ENCODE measurements at places on chromosomes 5 and 9.

DNA sequence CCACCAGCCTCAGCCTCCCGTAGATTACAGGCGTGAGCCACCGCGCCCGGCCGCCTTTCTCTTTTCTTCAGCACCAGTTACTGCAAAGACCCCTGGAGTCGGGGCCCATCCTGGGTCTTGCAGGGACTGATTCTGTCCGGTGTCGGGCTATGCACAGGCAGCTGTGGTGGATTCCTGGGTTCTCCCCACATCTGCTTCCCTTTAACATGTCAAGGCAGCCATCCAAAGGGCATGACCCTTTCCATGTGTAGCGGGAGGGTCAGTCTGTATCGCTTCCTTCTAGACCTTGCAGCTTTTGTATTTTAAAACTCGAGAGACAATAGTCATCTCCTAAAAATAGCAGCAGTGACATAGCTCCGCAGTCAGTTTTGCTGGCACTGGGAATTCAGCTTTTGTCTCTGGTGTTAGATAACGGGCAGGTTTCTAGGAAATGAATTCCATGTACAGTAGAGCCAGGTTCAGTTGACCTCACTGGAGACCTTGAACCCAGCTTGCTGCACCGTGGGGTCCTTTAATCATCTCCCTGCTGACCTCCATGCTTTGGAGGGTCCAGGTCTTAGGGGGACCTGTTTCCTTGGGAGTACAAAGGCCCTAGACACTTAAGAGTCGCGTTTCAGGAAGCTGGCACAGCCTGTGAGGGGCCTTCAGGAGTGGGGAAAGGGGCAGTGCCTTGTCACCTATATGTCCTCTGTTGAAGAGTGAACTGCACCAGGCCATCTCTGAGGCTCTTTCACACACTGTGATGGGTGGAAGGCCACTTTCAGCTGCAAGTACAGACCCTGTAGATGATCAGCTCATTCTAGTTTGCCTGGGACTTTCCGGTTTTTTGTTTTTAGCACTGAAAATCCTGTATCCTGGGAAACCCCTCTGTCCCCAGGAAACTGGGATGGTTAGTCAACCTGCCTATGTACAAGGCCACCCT, 13.8 kb downstream of the ANKRD33B start:
- DNase-seq, result peak; percentile 88

GRCh38 chr5:43078956-43079355, 38.8 kb upstream of the ANXA2R start:
- no peak for DNase-seq

GRCh38 chr9:74803376-74804017, 84.2 kb downstream of the TRPM6 start:
- no peak for DNase-seq

- DNase-seq, result peak; percentile 98
Measured at GRCh38 chr5:154858297-154858971, at the start of gene CNOT8. CNOT8 (plus strand) TSS chr5:154858627; CDS start chr5:154863279, 4,652 bp downstream.

- DNase-seq, result no peak
Measured at GRCh38 chr5:132370971-132371602, 1.6 kb downstream of the SLC22A5 start.

DNA sequence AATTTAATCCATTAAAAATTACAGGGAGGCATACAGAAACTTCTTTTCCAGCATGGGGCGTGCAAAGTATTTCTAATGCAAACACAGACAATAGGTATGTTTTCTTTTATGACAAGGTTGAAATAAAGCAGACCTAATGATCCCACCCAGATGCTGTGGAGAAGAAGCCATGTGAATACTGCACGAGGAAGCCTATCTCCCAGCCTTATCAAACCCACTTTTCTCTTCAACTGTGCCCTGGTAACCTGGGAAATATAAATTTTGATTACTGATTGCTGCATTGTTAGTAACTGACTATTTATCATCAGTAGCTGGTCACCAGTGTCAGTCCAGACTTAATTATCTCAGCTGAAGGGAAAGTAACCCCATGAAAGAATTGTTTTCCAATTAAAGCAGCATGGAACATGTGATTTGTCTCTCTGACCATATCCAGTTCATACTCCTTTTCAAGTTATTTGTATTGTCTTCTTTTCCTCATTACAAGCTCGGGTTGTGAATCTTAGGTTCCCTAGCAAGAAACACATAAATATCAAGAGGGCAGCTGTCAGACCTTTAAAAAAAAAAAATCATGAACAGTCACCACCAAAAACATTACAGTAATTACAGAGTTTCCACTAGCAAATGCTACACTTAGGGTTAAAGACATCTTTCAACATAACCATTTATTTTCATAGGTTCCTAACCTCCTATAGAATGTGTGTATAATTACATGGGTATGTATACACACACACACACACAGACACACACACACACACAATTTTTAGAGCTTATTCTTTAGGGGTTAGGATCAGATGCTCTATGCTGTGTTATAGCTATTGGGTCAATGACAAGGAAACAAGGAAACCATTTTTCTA, 50.3 kb downstream of the SEMA6A start:
- DNase-seq, result no peak

All from inflammatory macrophage treated with lipopolysaccharide for 4 hours (primary cell).